Nucleus accumbens (tissue), 56 donors: ENCODE measurements at places on chromosomes 1 and 21.

DNA sequence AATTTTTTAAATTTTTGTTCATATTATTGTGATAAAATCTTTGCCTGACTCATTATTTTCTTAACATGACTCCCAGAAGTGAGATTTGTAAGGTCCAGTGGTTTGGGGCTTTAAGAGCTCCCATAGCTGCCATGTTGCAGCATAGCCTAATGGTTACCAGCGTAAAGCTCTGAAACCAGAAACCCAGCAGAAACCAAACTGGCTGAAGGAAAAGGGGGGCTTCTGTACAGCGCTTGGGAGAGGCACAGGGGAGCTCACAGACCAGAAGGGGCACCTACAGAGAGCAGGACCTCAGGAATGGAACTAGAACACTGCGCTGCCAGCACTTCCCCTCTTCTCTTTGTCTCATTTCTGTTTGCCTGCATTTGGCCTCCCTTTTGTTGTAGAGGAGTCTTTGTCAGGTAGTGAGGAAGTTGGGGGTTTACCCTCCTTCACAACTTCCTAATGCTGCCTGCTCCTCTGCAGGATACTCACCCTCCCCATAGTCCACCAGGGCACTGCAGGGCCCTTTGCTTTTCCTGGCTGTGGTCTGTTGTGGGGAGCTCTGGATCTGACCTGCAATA lies 2.6 kb upstream of the PYCR2 start:
- DNase-seq = no peak

DNA sequence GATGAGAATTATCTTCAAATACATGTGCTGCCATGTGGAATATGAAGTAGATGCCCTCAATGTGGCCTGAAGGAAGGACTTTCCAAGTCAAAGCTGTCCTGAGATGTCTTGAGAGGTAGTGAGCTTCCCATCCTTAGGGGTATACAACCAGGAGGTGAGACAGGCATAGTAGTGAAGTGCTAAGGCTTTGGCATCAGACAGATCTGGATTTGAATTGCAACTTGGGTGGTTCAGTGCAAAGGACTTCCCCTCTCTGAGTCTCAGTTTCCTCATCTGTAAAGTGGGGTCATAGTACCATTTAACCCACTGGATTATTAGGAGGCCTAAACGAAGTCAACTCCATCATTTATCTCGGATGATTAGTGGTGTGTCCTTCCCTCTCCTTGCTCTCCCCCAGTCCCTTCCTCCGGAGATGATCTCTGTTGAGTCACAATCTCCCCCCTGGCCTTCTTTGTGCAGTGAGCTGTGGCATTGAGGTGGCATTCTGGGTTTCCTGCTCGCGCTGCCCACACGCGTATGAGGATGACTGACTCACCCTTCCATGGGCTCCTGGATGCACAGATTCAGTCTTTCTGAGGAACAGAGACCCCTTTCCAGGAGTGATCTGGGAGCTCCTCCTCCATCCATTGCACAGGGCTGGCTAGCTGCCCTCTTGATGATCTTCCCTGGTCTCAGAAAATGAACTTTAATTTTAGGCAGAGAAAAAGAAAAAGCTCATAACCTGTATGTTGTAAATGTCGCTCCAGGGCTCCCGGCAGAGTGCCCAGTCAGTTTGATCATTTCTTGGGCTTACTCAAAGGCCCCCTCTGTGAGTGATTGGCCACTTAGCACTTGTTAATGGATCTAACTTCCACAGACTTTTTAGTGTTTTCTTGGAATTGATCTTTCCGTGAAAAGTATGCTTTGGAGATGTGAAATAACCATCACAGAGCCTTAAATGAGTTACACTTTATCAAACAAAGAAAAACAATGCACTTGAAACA lies 354.6 kb downstream of the PTPRU start:
- DNase-seq = no peak

GRCh38 chr1:37258068-37258467 lies 216.3 kb upstream of the ZC3H12A start:
- no peak for DNase-seq

- no peak for DNase-seq
Observed at GRCh38 chr1:114111731-114112641, 41.7 kb downstream of the SYT6 start.

- no peak for DNase-seq
Observed at GRCh38 chr1:51867479-51868232, 10.9 kb downstream of the NRDC start.

DNA sequence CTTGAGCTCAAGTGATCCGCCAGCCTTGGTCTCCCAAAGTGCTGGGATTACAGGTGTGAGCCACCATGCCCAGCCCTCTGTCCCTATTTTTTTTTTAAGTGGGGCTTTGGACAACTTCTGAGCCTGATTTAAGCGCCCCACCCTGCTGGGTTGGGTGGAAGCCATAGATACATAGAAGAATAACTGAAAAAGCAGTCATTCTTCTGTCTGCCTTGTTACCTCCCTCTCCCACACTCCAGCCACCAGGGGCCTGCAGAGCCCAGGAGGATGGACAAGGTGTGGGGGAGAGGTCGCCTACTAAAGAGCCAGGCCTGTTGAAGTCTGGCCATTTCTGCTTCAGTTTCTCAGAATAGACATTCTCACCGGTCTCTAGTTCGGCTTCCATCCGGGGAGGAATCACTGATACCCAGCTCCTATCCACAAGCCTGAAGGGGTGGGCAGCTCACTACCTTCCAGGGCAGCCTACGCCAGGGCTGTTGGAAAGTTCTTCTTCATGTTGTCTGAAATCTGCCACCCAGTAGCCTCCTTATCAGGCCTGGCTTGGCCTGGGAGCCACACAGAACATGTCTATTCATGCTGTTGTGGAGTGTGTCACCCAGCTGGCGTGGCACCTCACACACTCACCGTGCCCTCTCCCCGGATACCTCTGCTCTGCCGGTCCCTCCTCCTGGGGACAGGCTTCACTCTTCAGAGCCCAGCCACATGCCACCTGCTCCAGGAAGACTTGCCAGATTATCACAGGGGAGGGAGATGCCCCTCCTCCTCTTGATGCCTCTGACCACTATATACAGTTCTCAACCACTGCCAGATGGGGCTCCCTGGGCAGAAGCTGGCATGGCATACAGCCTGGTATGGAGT lies 27.7 kb downstream of the KNCN start:
- DNase-seq = no peak

DNA sequence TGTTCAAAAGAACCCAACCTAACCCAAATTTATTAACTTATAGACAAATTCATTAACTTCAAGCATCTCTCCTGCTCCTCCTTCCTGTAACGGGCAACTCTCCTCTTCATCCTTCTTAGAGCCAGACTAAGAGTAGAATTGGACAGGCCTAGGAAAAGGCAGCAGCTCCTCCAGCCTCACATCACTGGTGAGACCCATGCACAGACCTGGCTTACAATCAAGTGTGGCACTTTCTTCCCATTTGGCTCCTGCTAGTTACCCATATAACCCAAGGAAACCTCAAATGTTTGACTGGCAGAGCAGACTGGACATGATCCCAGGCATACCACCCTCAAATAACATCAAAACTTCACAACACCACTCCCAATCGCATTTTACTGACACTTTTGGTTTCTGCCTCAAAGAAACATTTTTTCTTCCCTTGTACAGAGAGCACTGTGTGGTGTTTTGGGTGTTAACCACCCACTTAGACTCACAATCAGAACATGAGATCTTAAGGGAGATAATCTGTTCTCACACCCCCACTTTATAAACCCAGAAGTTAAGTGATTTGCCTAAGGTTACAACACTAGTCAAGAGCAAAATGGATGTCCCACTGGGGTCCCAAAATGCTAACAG lies 101.4 kb downstream of the SIPA1L2 start:
- DNase-seq = no peak

DNA sequence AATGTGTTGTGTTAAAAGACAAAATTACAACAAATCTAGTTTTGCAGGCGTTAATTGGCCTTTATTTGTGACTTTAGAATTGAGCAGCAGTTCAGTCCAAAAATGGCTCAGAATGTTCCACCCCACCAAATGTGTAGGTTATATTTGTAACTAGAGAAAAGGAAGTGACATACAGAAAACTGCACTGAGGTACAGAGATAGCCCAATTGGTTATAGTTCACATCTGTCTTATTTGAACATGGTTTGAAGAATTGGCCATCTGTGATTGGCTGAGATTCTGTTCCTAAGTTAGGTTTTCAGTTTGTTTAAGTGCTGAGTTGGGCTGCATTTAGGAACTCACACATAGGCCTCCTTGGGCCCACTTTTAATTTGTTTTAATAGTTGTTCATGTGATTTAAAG lies 12.0 kb upstream of the FMO2 start:
- no peak for DNase-seq

DNA sequence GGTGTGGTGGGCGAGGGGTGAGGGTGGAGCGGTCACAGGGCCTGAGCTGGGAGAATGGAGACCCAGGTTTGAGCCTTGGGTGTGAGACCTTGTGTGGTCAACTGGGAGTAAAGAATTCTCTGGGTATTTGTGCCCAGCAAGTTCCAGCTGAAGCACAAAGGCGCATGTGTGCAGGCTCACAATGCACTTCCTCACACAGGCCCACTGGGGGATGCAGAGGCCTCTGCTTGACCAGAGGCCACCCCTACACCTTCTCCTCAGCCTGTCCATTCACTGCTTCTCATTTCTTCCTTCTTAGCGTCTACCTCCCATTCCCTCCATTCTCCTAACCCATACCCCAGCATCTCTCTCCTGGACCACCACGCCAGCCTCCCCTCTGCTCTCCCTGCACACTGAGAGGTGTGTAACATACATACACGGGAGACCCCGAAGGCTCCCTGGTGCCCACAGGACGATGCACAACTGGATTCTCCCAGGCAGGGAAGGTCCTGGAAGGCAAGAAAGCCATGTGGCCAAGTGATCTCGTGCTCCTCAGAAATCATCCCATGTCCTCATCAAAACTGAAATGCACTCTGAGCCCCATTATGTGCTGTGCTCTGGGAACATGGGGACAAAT lies 12.3 kb upstream of the TTC39A start:
- no peak for DNase-seq

GRCh38 chr1:75731881-75732280 lies 7.4 kb downstream of the ACADM start:
- no peak for DNase-seq

DNA sequence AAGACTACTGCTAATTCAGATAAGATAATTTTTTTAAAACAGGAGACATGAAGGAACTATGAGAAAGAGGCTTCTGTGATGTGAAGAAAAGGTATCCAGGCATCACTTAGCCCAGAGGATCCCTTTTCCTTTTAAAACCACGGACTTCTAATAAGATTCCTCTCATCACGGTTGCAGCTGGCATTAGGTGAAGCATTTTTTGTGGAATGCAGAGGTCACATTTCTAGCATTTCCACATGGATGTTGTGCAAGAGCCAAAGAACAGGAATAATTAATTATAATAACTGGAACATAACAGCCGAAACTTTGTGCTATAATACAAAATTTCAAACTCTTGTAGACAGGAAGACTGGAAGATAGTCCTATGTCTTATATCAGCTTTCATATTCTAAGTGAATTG lies 27.6 kb downstream of the CYP2J2 start:
- DNase-seq = no peak

DNA sequence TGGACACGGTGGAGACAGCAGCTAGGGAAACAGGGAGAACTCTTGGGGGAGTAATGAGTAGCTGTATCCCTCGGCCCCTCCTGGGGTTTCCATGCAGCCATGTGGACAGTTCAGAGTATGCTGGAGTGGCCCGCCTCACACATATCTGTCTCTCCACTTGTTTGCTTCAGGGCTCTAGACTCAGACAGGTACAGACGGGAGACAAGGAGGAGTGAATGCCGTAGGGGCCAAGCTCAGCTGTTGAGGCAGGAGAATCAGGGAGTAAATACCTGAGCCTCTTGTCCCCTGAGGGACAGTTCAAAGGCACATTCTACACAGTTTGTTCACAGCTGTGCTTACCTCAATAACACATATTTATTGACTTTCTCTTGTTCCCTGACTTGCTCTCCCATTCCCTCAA lies 7.7 kb upstream of the PTGFRN start:
- no peak for DNase-seq

DNA sequence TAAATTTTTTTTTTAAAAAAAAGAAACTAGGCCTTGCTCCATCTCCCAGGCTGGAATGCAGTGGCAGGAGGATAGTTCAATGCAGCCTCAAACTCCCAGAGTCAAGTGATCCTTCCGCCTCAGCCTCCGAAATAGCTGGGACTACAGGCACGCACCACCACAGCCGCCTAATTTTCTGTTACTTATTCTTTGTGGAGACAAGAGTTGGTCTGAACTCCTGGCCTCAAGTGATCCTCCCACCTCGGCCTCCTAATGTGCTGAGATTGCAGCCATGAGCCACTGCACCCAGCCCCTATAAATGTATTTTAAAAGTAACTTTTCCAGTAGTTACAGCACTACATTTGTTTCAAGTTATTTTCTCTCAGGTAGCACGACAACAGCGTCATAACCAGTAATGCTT lies 2.3 kb downstream of the BRWD1 start:
- DNase-seq = no peak

GRCh38 chr21:43355925-43356289 lies 71.0 kb downstream of the SIK1 start:
- no peak for DNase-seq

GRCh38 chr1:232538224-232538942 lies 91.5 kb downstream of the SIPA1L2 start:
- DNase-seq = no peak

GRCh38 chr1:117143871-117144270 lies 22.3 kb upstream of the TRIM45 start:
- no peak for DNase-seq

DNA sequence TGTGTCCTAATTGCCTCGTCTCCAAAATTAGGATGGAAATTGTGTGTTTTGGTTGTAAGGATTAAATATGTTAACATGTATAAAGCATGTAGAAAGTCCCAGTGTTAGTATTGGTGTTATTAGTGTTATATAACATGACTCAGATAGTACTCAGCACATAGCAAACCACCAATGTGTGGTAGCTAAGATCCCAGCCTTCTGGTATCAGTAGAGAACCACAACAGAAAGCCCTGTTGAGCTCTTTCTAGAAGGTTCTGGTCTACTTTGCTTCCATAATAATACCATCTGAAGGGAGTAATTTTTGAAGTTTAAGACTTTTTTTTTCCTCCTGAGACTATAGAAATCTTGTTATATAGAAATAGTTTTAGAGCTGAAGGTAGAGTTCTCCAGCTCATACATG lies 259.3 kb upstream of the SGIP1 start:
- no peak for DNase-seq

- DNase-seq = no peak
Observed at GRCh38 chr1:204920967-204921366, 50.3 kb downstream of the NFASC start.

DNA sequence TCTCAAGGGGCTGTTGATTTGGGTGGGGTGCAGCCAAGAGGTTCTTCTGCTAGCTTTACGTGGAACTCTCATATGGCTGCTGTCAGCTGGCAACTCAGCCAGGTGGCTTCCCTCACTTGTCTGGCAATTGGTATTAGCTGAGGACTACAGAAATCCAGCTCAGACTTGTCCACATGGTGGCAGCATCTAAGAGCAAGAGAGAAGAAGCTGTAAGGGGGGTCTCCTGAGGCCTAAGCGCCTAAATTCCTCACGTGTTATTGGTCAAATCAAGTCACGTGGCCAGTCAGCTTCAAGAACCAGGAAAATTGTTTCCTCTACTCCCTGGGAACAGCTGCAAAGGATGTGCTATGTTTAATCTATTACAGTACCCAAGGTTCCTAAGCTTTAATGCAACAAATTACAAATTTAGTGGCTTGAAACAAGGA lies 4.2 kb upstream of the DYRK3 start:
- DNase-seq = no peak

- no peak for DNase-seq
Observed at GRCh38 chr1:107363154-107363553, 222.3 kb downstream of the NTNG1 start.

GRCh38 chr1:107454791-107455190 lies 314.0 kb downstream of the NTNG1 start:
- no peak for DNase-seq

- DNase-seq = no peak
Observed at GRCh38 chr1:24080131-24080530, 31.8 kb downstream of the MYOM3 start.
